ENCODE measurements at places on chromosomes 12 and 14.
A peak's percentile ranks its signal among the peaks of the same experiment; 100 is the strongest.

DNA sequence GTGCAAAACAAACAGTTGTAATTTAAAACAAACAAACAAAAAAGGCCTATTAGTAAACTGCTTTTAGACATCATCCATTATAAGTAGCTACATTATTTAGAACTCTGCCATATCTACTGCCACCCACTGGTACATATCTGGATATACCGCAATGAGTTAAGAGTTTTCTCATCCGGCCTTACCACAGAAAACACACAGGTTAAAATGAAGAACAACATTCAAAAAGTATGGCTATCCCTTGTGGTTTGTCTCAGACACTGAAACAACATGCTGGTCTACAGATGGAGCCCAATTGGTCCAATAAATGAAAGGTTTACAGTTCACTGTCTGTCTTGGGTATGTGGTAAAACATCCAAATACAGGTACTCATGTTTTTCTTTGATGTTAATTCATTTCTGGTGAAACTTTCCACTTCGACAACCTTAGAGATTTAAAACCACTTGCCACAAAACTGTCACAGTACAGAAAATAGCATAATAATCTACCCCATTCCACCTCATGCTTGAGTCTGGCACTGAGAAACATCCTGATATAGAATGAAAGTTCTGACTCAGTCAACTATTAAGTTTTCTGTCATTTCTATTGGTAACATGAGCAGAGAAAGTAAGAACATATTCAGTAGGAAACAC is 354.3 kb downstream of the CEP128 start:
- no peak for DNase-seq

DNA sequence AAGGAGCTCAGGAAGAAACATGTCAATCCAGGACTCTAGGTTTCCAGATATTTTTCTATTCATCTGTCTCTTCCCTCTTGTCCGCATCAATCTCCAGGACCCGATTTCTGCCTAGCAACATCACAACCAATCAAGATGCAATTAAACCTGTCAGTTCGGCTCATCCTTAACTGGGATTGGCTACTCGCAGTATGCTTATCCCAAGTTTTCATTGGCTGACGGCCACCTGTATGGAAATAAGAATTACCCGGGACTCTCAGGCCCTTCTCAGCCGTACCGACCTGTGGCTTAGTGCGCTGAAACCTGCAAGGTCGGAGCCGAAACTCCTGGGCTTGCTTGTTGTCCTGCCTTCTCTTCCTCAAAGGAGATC is 20.4 kb upstream of the ATP5MC2 start:
- DNase-seq: peak; percentile 68

- no peak for DNase-seq
These were observed 59.2 kb downstream of the AACS start for GRCh38 chr12:125124320-125124966.

DNA sequence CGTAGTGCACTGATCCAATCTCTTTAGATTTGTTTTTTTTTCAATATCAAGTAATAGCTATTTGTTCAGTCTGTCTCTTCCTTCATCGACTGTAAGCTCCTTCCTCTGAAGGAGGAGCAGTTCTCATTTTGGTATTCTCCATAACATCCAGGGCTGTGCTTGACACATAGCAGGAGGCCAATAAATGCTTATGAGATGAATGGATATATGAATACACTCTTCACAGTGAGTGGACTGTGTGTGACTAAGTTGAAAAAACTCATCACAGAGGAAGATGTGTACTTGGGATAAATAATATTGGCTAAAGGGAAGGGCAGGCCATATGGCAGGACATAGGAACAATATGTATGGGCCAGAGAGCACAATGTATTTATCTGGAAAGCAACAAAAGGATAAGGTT is 205.3 kb upstream of the PRICKLE1 start:
- no peak for DNase-seq

DNA sequence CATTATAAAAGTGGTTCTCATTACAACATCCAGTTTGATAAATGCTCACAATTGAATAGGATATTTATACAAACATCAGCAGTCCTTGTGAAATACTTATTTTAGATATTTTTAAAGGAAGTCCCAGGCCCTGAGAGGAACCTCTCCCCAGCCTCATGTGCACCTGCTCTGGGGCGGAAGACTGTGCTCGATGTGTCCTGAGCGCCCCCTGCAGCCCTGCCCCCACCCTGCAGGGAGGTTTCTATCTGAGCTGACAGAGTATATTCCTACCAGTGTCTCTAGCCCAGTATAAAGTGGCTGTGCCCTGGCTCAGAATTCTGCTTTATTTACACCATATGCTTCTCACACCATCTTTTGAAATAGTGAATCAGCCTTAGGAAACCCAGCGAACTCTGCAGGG is 1349.1 kb downstream of the TMEM121 start:
- no peak for DNase-seq

- DNase-seq: no peak
These were observed 183.8 kb downstream of the DAD1 start for GRCh38 chr14:22405201-22405600.

DNA sequence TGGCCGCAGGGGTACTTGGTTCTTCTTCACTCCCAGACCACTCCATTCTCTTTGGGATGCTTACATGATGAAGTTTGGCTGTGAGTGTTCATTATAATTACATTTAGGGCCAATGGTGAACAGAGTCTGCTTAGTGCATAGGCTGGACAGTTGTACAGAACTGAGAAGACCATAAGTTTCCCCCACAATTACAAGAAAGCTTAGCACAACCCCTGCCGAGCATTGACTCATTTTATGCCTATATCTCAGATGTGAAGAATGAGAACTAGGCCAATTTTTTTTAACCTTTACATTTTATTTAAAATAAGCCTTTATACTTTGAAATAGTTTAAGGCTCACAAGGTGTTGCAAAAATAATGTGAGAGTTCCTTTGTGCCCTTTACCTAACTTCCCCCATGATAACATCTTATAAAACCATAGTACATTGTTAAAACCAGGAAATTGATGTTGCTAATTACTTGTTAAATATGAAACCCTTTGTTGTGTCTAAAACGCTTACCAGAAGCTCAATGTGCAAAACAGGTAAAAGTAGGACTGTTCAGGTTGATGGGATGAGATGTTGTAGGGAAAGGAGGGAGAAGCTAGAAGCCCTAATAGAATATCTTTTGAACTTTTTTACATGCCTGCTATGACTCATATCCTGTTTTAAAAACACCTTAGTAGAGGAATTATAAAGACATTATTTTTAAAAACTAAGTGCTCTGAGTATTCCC is 47.2 kb downstream of the ALDH1L2 start:
- DNase-seq: no peak

GRCh38 chr14:30223385-30223785 is 295.7 kb upstream of the PRKD1 start:
- no peak for DNase-seq

DNA sequence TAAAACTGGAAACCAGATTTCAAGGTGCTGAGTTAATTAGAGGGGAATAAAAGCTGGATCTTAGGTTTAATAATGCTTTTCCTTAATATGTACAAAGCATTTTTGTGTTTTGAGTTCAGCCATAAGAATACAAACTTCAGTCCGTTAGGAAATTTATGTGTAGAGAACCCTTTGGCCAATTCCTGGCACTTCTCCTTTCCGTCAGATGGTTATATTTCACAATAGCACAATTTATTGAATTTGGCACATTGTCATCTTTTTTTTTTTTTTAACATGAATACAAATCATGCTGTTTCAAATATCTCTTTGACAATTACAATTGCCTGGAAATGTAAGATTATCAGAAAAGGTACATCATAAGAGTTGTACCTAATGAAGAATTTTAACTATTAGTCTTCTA is 56.2 kb upstream of the DDHD1 start:
- no peak for DNase-seq

- DNase-seq: no peak
These were observed 33.1 kb downstream of the DAAM1 start for GRCh38 chr14:59221568-59221967.

- no peak for DNase-seq
These were observed 436.5 kb downstream of the TMEM132D start for GRCh38 chr12:129467289-129467688.

DNA sequence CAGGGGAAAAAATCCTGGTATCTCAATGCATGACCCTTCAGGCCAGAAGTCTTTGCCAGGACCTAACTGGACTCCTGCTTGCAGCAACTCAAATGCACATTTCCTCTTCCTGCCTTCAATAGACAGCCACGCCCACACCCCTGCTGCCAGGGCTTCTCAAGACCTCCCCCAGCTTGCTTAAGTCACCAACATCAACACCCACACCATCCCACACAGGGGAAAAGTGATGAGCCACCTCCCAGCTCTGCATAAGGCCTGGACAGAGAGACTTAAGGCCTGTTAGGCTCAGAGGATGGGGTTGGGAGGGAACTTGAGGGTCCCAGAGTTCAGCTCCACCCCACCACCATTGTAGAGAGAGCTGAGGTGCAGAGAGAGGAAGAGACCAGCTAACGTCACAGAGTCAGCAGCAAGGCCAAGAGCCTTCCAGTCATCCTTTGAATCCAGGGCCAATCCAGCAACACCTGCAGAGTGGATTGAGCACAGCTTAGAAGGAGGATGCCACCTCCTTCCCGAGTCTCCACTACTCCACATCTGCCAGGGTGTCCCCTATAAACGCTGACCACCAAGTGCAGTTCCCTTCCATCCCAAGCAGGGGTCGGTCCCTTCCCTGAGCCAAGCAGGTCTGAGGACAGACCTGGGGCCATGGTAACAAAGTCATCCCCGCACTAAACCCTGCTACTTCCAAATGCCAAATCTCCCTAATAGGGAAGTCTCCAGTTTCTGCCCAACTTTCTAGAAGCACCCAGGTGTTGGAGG is 50.0 kb downstream of the KDM2B start:
- DNase-seq: no peak

- no peak for DNase-seq
These were observed 9.7 kb downstream of the PAWR start for GRCh38 chr12:79681008-79681590.

DNA sequence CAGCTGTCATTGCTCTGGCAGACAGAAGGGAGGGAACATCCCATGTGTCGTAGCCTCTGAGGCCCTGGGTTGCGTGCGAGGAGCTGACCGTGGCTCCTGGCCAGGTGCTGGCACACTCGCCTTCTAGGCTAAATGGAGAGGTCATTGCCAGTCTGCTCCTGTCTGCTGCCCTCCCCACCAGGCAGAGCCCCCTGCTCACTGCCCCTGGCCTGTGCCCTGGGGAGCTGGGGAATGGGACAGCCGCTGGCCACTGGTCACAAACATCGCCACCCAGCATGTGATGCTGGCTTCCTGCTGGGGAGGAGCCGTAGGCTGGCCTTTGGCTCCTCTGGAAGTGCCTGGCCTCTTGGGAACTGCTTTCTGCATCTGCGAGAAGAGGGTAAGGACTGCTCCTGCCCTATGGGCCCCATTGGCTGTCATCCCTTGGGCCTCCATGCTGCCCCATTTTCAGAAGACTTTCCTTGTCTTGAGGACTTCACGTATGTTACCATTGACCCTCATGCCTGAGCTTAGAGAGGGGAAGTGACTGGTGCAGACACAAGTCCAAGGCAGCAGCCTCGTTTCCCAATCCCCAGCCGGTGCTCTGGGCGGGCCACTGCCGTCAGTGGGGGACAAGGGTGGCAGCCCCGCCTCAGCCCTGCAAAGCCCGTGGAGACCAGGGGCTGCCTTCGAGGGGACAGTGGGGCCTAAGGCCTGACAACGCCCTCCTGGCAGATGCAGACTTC is 2.0 kb upstream of the TNFAIP2 start:
- DNase-seq: no peak

DNA sequence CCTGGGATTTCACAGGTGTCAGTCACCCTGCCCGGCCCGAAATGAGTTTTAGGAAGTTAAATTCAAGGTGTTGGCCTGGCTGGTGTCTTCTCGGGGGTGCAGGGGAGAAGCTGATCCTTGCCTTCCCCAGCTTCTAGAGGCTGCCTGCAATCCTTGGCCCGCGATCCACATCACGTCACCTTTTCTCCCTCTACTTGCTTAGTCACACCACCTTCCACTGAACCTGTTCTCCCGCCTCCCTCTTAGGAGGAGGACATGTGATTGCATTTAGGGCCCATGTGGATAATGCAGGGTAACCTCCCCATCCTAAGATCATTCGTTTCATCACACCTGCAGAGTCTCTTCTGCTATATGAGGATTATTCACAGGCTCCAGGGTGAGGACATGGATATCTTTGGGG is 25.4 kb upstream of the ATXN2 start:
- DNase-seq: no peak

DNA sequence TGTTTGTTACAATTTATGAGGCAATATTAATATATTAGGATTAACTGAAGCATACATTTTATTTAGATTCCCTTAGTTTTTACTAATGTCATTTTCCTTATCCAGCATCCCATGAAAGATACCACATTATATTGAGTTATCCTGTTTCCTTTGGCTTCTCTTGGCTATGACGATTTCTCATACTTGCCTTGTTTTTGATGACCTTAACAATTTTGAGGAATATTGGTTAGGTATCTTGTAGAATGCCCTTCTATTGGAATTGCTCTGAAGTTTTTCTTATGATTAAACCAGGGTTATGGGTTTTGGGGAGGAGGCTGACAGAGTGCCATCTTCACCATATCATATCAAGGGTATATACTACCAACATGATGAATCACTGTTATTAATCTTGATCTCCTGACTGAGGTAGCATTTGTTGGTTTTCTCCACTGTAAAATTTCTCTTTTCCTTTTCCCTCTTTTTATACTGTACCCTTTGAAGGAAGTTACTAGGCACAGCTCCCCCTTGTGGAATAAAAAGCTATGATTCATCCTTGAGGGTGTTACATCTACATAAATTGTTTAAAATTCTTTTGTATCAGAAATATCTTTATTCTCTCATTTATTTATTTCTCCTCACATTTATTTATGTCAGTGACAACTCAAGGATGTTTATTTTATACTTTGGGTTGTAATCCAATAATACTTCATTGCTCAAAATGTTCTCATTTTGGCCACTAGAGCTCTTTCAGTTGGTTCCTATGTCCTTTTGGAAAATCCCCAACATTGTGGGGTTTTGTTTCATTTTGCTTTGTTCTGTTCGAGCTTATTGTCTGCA is 239.0 kb downstream of the SLC16A7 start:
- DNase-seq: no peak

DNA sequence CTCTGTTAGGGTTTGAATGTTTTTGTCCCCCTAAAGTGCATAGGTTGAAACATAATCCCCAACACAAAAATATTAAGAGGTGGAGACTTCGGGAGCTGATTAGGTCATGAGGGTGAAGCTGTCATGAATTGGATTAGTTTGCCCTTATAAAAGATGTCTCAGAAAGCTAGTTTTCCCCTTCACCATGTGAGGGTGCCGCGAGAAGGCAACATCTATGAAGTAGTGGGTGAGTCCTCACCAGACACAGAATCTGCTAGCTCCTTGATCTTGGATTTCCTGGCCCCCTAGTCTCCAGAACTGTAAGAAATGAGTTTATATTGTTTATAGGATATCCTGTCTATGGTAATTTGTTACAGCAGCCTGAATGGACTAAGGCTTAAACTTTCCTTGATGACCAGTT is 301.5 kb upstream of the ATP2B1 start:
- DNase-seq: no peak

DNA sequence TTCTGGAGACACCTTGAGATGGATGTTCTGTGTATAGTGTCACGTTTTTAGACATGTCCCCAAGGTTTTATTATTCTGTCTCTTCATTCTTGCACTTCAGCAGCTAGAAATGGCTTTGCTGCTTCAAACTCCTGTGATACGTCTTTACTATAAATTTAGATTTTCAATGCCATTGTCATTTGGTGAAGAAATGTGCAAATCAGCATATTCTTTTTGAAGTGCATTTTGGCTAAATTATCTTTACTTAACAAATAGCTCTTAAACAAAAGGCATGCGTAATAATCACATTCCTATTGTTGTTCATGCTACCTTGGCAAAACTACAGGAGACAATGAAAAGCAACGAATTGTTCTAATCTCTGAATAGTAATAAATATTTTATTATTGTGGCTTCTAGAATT is 502.9 kb upstream of the SYT1 start:
- no peak for DNase-seq

- no peak for DNase-seq
These were observed 92.4 kb upstream of the TMEM260 start for GRCh38 chr14:56487090-56487667.
